ENCODE measurements at places on chromosomes 7 and 10.

DNA sequence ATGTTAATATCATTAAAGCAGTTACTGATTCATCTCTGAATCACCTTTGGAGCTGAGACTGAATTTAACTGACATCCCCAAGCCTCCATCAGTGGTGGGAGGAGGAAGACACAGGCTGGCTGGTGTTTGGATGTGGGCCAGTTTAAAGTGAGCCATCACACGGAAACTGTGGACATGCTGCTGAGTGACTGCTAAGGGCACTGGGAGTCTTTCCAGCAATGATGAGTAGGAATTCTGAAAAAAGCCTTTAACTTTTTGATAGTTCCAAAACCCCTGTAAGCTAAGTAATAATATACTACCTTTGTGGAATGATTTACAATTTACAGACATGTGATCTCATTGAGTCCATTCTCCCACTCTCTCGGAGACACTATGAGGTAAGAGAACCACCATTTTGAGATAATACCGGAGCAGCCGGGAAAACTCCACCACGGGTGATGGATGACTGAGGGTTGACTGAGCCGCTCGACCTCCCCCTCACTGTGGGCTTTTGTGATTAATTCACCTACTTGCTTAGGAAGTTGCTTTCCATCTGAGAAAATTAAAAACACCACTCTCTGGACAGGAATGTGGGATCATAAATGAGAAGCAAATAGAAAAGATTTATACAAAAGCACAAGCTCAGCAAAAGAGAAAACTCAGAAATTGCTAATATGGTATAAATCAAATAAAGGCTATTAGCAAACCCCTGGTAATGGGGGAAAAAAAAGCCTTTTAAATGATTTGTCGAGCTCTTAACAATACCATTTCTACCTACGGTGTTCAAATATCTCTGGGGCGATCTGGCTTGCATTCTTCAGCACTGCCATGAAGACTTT lies 194.8 kb downstream of the FANK1 start:
- DNase-seq, result no peak

- no peak for DNase-seq
Observed at GRCh38 chr7:115618676-115619075, 411.9 kb downstream of the TFEC start.

- DNase-seq, result no peak
Observed at GRCh38 chr7:143129051-143129450, 2.8 kb upstream of the PIP start.

DNA sequence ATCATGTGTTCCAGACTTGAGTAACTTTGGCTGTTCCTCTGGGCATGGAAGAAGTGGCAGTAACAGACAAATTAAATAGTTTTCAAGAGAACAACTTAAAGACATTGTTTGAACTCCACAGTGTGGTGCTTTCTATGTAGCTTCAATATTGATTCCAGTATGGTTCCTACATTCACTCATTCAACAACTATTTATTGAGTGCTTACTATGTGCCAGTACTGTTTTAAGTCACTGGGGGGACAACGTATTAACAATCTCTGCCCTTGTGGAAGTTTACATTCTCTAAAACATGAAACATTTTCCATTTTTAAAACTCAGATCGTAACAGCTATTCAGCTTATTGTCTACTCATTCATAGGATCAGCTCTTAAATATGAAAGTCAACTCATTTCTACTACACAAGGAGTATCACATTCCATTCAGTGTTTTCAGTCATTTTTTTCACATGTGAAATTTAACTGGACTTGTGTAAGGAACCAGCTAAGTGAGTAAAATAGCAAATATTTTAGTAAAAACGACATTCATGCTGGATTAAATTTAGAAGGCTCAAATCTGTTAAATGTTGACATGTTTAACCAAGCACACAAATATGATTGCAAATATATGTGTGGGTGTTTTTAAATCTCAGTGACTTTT lies 13.6 kb upstream of the CUBN start:
- no peak for DNase-seq

DNA sequence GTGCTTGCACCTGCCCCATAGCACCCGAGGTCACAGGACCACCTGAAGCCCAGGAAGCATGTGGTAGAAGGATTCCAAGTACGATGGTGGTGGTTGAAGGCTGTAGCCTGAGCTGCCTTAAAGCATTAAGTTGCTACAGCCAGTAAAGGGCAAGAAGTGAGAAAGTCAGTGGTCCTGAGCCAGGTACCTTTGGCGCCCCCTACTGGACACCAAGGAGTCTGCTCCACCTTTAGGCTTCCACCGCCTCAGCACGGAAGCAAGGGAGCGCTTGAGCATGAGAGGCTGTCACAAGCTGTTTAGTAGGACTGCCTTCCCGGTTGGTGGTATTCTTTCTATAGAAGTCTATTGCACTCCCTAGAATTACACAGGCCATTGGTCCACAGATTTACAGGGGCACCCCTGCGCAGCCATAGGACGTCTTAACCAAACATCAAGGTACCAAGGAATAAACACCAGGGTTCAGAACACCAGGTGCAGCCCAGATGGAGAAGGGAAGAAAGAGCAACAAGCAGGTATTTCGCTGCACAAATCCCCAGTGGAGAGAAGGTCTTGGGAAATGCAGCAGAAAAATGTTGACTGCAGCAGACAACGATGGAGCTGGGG lies 2.2 kb downstream of the CRTAC1 start:
- peak; percentile 35 for DNase-seq

DNA sequence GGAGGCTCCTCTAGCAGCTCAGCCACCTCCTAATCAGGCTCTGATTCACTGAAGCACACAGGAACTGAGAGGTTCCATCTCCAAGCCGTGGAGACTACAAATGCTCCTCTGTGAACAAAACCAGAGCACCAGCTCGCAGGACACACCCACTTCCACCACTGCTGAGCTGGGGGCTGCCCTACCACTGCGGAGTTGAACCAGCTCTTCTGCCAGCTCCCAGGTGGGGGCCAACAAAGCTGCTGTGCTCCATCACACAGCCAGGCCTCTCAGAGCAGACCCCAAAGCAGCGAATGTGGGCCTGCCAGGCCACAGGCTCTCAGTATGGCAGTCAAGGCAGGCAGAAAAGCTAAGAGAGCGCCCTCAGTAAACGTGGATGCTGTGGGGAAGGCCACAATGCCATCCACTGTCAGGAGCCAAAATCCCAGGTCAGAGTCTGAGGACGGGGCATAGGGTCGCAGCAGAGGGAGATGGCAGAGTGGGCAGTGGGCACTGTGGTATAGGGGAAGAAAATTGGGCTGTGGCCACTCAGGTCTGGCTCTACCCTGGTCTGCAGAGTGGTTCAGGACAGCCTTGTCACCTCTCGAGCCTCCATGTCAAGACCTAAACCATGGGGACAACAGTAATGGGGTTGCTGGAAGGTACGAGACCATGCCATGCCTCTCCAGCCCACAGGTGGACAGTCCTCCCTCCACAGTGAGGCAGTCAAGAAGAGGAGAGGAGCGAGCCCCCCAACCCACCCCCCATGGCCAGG lies 82.1 kb downstream of the GRID1 start:
- DNase-seq, result no peak

GRCh38 chr7:12074889-12075288 lies 136.2 kb upstream of the TMEM106B start:
- no peak for DNase-seq

GRCh38 chr7:125661677-125662076 lies 732.1 kb upstream of the POT1 start:
- DNase-seq, result no peak

DNA sequence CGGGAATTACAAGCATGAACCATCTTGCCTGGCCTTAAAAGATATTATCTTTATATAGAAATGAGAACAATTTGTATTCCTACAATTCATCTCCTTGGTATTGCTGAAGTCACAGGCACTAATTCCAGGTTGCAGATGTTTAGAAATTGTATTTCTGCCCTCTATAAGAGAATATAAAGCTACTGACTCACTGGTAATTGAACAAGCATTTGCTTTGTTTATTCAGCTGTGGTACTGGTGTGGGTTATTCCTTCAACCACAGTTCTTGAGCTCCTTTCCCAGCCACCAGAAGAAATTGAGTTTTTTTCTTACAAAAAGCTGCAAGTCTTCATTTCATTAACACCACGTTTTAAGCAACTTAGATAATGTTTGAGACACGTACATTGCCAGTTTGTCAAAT lies 29.0 kb upstream of the MPP7 start:
- DNase-seq, result no peak

GRCh38 chr7:27639851-27640250 lies 22.8 kb downstream of the HIBADH start:
- no peak for DNase-seq

GRCh38 chr7:66664590-66665293 lies 36.1 kb downstream of the KCTD7 start:
- no peak for DNase-seq

DNA sequence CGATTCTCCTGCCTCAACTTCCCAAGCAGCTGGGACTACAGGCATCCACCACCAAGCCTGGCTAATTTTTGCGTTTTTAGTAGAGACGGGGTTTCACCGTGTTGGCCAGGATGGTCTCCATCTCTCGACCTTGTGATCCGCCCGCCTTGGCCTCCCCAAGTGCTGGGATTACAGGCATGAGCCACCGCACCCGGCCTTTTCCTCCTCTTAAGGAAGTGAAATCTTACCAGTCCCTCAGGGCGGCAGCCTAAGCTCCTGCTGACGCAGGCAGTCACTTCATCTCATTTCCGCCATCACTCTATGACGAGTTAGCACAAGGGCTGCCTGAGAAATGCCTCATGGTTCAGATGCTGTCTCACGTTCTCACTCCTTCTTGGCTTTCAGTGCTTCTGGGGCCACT lies 246.0 kb upstream of the SHH start:
- no peak for DNase-seq

- DNase-seq, result no peak
Observed at GRCh38 chr10:62437696-62438095, 63.5 kb downstream of the ZNF365 start.

DNA sequence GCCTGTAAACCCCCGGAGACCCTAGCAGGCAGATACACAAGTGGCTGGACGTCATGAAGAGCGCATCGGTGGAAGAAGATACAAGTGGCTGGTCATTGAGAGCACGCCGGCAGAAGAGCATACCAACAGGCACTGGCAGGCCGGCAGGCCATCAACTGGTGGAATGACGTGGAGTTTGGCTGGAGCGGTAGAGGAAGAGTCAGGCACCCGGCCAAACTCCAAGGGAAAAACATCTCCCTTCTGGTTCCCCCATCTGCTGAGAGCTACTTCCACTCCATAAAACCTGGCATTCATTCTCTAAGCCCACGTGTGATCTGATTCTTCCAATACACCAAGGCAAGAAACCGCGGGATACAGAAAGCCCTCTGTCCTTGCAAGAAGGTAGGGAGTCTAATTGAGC lies 113.4 kb upstream of the NPSR1 start:
- DNase-seq, result no peak

DNA sequence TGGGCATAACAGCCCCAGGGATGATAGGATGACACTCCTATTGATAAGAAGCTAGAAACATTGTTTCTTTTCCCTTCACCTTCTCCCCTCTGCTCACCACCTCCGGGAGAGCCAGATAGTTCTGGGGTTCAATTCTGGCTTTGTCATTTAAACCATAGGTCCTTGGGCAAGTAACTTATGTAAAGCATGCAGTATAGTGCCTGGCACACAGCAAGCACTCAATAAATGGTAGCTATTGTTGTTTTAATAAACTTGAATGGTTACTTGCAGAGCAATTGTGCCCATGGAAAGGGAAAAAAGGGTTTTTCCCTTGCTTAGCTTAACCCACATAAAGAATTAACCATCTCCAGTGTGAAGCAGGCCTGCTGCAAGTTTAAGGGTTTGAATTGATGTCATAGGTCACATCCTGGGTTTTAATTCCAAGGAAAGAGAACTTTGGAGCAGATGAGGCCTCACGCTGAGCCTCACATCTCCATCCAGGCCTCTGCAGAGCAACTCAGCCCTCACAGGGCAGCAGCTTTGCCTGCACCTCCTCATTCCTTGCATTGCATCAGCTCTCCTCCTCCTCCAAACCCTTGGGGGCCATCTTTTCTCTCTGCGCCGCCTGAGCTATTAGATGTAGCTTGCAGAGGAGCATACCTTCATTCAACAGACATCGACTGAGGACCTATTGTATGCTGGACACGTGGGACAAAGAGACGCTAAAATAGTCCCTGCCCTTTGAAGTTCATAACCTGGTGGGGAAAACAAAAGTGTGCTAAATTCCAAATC lies 22.9 kb downstream of the ZNF775 start:
- no peak for DNase-seq

GRCh38 chr7:37173670-37174069 lies 275.0 kb downstream of the ELMO1 start:
- DNase-seq, result no peak

- no peak for DNase-seq
Observed at GRCh38 chr7:38291117-38291647, 17.7 kb upstream of the TARP start.

DNA sequence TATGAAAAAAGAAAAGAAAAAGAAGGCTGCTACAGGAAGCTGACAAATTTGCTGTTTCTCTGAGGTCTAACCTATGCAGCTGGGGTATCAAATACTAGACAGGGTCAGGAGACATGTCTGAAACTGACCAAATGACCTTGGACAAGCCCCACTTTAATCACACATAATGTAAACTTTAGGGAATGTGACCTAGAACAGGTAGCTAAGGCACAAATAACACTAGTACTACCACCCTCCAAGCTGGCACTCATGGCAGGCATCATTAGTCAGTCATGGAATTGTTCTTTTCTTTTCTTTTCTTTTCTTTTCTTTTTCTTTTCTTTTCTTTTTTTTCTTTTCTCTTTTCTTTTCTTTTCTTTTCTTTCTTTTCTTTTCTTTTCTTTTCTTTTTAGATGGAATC lies 250.4 kb downstream of the KCNMA1 start:
- DNase-seq, result no peak

DNA sequence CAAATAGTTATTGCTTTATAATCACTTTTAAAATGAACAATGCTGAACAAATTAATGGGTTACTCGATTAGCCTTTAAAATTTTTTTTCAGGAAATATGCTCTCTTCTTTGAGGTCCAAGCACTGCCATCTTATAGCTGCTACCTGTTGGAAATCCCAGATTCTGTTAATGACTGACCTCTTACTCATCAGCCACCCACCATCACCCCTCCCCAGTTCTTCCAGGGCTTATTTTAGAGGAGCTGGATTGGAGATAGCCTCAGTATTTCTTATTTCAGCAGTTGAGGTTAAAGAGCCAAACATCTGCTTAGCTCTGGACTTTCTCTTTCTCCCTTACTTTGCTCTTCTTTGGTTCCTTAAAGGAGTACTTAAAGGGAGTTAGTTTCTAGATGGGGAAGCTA lies 420.0 kb downstream of the EXOC4 start:
- DNase-seq, result no peak

GRCh38 chr10:98611436-98611835 lies 164.7 kb upstream of the HPS1 start:
- no peak for DNase-seq
